H1 (cell line): ENCODE measurements at places on chromosomes 1 and 21.

GRCh38 chr1:44631333-44631646 is 43.0 kb downstream of the TMEM53 start:
- H3K27ac ChIP-seq: peak overlapping the region; percentile 96
- no peak for DNase-seq
- H3K4me1 ChIP-seq: peaks cover 5% of the 10 kb centered on the region

DNA sequence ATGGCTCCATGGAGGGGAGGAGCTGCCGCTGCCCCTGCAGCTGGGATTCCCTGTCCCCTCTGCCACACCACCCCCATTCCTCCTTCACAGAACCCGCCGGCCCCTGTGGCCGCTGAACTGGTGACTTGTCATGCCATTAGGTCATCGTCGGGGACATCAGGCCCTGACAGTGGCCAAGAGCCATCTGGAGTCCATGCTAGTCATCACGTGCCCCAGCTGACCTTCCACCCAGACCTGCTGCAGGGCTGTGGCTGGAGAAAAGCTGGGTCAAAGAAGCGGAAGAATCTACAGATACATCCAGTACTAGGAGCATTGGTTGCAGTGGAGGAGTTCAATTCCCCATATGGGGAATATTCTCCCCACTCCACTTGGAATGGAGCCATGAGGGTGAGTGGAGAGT is 78.1 kb downstream of the KCNJ15 start:
- no peaks in the 10 kb centered on the region for H3K4me1 ChIP-seq
- DNase-seq: no peak
- no peak overlapping the region for H3K27ac ChIP-seq
- H3K27me3 ChIP-seq: no peaks in the 10 kb centered on the region

DNA sequence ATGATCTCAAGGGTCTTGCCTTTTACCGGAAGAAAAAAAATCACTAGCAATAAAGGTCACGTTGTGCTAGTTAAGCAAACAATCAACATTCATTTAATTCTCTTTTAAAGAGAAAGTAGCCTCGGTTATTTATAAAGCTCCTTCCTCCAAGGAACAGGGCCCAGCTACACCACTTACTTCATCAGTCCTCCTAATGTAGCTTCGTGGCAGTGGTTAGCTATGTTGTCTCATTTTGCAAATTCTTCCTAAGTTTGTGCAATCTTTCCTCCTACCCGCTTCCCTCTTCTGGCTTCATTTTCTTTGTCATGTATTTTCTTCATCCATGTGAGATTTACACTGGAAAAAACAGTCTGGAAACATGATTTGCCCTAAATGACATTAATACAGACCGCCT is 554.2 kb downstream of the NUF2 start:
- no peaks in the 10 kb centered on the region for H3K4me1 ChIP-seq
- no peak overlapping the region for H3K4me3 ChIP-seq
- no peaks in the 10 kb centered on the region for H3K36me3 ChIP-seq
- no peak for DNase-seq
- H3K27me3 ChIP-seq: no peaks in the 10 kb centered on the region
- H3K27ac ChIP-seq: no peak overlapping the region

DNA sequence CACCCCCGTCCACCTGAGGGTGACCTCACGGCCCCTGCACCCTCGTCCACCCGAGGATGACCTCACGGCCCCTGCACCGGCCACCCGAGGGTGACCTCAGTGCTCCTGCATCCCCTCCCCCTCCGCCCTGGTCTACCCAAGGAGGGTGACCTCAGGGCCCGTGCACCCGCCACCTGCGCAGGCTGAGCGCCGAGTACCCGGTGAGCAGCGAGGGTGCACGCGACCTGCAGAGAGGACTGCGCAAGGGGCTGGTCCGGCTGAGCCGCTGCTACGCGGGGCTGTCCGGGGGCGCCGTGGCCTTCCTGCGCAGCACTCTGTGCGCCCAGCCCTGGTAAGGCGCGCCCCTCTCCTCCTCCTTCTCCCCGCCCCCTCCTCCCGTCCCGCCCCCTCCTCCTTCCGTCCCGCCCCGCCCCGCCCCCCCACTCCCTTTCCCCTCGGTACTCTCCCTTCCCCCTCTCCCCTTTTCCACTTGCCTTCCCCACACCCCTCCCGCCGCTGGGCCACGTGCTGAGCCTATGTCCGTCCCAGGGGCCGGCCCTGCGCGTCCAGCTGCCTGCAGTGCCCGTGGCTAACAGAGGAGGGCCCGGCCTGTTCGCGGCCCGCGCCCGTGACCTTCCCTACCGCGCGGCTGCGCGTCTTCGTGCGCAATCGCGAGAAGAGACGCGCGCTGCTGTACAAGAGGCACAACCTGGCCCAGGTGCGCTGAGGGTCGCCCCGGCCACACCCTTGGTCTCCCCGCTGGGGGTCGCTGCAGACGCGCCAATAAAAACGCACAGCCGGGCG is 28.4 kb downstream of the TRIM11 start:
- peak; percentile 95 for DNase-seq
- no peaks in the 10 kb centered on the region for H3K36me3 ChIP-seq
- peak overlapping the region; percentile 53 for H3K4me3 ChIP-seq
- peaks cover 6% of the 10 kb centered on the region for H3K4me1 ChIP-seq

DNA sequence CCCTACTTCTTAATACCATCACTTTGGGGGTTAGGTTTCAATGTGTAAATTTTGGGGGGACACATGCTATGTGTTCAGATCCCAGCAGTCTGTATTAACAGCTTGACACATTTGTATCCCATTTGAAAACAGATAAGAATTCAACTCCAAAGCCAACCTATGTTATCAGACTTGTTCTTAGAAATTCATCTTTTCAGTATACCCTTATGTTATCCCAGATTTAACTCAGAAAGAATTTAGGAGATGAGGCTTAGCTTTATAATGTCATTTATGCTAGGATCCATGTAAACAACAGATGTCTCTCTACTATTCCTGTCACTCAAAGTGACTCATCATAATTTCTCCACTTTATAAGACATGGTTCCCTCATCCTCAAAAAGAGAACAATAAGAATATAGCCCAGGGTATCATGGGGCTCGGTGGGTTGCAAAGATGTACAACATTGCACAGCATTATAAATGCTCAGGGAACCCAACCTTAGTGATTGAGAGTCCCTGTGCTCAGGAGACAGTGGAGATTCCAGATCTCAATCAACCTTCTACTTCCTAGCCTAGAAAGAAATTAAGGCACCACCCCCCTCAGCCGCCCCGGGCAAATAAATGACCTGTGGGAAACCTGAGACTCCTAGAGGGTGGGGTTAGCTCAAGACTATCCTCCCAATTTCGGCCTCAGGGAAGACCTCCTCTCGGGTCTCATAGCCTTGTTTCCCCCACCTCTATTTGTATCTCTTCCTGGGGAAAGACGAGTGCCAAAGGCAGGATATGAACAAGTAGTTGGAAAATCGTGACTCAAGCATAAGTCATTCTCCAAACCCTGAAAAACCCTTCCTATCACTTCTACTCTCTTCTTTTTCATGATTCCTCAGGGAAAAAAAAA is 265.1 kb upstream of the CAMK1G start:
- no peaks in the 10 kb centered on the region for H3K4me1 ChIP-seq
- no peak overlapping the region for H3K4me3 ChIP-seq
- H3K27me3 ChIP-seq: no peaks in the 10 kb centered on the region

DNA sequence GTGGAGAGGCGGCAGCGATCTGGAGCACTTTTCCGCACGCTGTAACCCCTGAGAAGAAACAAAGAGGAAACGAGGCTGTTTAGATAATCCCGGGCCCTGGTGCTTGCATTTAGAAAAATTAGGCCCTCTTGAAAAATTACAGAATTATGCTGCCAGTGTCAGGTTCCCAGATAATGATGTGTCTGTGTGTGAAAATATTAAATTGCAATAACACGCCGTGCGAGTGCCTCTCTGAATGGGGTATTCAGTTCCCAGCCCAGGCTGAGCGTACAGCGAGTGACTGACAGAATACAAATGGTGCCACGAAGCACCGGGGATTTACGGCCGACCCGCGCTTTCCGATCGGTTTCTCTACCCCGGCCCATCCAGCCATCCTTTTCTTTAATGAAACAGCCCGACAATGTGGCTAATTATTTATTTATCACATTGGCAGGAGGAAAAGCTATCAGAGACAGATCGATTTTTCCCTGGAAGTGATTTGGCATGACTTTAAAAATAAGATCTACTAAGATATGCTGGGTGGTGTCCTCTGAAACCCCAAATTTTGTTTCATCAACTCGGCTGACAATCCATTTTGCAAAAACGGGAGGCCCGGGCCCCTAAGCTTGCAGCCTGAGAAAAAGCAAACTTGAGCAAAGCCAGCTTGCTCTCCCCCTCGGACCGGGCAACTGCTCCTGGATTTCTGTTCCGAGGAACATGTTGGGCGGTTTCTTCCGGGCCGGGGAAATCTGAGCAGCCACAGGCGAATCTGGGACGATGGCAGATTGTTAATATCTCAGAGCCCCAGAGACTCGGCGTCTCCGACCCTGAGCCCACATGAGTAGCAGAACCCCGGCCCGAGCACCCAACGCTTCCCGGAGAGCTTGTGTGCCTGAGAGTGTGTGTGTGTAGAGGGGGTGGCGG is 11.3 kb downstream of the PRDM16 start:
- H3K27me3 ChIP-seq: 0 out of 2 replicates have a peak, but pooled peaks cover 2% of the 10 kb centered on the region
- DNase-seq: no peak
- no peaks in the 10 kb centered on the region for H3K36me3 ChIP-seq
- H3K27ac ChIP-seq: no peak overlapping the region
- no peaks in the 10 kb centered on the region for H3K4me1 ChIP-seq

GRCh38 chr1:218467101-218468072 is 122.3 kb downstream of the TGFB2 start:
- no peaks in the 10 kb centered on the region for H3K27me3 ChIP-seq
- H3K4me3 ChIP-seq: no peak overlapping the region
- no peak overlapping the region for H3K27ac ChIP-seq
- H3K36me3 ChIP-seq: no peaks in the 10 kb centered on the region

DNA sequence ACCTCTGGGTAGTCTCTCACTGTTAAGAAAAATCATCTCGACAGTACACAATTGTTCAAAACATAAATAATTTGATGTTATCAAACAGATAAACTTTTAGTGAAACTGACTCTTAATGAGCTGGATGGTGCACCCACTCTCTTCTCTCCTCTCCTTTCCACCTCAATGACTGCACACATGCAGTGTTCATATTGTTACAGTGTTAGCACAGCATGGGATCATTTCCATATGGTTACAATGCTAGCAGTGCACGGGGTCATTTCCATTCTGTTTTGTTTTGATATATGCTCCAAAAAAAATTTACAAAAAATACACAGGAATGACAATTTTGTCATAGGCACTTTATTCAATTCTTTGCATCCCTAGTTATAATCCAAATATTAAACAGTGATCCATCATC is 26.4 kb upstream of the RNF187 start:
- no peak overlapping the region for H3K4me3 ChIP-seq
- peaks cover 15% of the 10 kb centered on the region for H3K4me1 ChIP-seq
- DNase-seq: no peak

DNA sequence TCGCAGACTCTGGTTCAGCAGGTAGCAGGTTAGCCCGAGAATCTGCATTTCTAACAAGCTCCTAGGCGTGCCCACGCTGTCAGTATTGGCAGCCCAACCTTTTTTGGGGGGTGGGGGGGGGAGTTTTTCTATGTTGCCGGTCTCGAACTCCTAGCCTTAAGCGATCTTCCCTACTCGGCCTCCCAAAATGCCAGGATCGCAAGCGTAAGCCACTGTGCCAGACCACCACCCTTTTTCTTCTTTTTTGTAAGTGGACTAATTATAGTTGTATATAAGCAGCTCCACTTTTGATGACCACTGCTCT is 480 bp upstream of the MIS18A start:
- H3K4me1 ChIP-seq: no peaks in the 10 kb centered on the region; the same call in 1 of the 2 replicates
- H3K4me3 ChIP-seq: peak overlapping the region; percentile 89
- DNase-seq: no peak
- no peaks in the 10 kb centered on the region for H3K27me3 ChIP-seq
- H3K27ac ChIP-seq: peak overlapping the region; percentile 24; the same call in 1 of the 2 replicates
- H3K36me3 ChIP-seq: no peaks in the 10 kb centered on the region

- DNase-seq: no peak
- H3K27me3 ChIP-seq: no peaks in the 10 kb centered on the region
- no peak overlapping the region for H3K27ac ChIP-seq
- H3K36me3 ChIP-seq: no peaks in the 10 kb centered on the region
- H3K4me3 ChIP-seq: no peak overlapping the region
- no peaks in the 10 kb centered on the region for H3K4me1 ChIP-seq
Observed at GRCh38 chr1:230825761-230826160, 42.6 kb downstream of the C1orf198 start.

DNA sequence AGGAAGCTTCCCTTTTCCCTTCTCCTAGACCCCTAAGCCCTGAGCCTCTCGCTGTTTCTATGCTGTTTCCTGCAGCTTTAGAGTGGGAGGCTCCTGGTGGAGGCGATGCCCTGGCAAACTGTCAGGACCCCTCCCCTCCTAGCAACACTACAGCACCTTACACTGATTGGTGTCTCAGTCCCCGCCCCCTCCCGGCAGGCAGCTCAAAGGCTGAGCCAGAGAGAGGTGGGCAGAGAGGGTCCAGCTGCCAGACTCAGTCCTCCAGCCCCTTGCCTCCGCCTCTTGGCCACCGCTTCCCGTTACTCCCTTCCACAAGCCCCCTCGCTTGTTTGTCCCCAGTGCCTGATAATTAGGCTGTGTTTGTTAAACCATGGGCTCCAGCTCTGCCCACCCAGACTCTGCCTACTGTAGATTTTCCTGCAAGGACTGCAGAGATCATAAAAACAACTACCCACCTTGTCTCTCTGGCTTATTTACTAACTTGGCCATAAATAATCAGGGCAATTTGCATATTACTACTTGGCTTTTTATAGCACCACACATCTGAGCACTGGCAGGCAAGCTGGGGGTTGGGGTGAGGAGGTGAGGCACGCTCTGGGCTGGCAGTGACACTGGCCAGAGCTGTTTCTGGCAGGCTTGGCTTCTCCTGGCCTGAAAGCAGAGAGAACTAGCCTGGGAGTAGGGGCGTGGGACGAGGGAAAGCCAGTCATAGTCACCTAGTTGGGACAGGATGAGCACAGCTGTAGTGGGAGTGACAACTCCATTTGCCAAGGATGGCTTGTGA is 107.5 kb downstream of the CSMD2 start:
- H3K36me3 ChIP-seq: no peaks in the 10 kb centered on the region
- no peaks in the 10 kb centered on the region for H3K27me3 ChIP-seq
- DNase-seq: peak; percentile 59
- H3K27ac ChIP-seq: no peak overlapping the region

- H3K4me1 ChIP-seq: no peaks in the 10 kb centered on the region
- no peak overlapping the region for H3K4me3 ChIP-seq
- H3K36me3 ChIP-seq: no peaks in the 10 kb centered on the region
Observed at GRCh38 chr1:230037261-230037660, 29.8 kb upstream of the GALNT2 start.

- H3K27me3 ChIP-seq: no peaks in the 10 kb centered on the region
- DNase-seq: no peak
- H3K4me3 ChIP-seq: no peak overlapping the region
- H3K4me1 ChIP-seq: no peaks in the 10 kb centered on the region
Observed at GRCh38 chr1:97505816-97506215, 415.0 kb downstream of the DPYD start.

GRCh38 chr1:230798491-230798890 is 51.3 kb downstream of the CAPN9 start:
- DNase-seq: no peak

DNA sequence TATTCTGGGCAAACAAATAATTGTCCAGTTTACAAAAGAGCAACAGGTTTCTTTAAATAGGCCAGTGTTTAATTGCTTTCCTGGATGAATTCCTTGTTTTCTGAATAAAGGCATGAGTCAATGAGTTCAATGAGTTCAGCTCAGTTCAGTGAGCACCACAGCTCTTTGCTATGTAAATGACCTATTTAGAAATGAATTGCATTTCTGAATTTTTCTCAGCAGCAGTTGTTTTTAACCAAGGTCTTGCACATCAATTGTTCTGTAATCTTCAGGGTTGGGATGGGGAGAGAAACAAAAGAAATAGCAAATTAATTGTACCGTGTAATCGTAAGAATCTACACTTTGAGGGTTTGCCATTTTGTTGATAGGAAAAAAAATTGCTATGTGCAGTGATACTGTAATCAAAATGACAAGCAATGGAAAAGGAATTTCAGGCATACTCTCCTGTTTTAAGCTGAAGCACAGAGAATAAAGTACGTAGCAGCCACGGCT is 45.7 kb downstream of the MIS18A start:
- H3K4me3 ChIP-seq: no peak overlapping the region
- H3K27me3 ChIP-seq: no peaks in the 10 kb centered on the region
- no peak overlapping the region for H3K27ac ChIP-seq
